ENCODE measurements at places on chromosomes 12 and 14.

DNA sequence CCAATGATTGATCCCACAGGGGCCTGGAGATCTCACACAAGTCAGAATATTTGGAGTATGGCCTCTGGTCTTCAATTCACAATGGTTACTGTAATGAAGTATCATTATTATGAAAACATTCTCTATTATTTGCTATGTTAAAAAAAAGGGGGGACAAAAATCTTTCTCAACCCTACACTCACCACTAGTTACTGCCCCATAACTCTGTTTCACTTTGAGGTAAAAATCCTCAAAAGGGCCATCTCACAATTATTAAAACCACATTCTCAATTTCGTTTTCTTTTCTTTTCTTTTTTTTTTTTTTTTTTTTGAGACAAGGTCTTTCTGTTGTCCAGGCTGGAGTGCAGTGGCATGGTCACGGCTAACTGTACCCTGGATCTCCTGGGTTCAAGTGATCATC lies 59.6 kb upstream of the KCNC2 start:
- DNase-seq = no peak

DNA sequence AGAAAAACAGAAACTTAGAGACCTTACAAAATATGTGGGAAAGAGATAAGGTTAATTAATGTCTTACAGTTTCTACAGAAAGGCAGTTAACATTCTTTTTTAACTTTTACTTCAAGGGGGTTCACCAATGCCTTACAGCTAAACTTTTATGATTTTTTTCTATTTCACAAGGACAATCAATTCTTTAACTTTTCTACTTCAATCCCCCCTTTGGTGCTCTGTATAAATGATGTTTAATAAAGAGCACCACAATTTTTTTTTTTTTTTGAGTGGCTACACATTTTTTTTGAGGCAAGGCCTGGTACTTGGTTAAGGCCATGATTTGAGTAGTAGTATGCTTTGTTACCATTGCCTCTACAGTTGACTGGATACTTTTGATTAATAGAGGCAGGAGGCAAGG lies 279.6 kb downstream of the PRKD1 start:
- DNase-seq = no peak

GRCh38 chr14:101005447-101005846 lies 101.9 kb upstream of the RTL1 start:
- DNase-seq = no peak

- no peak for DNase-seq
Measured at GRCh38 chr12:82968631-82969367, 282.1 kb downstream of the TMTC2 start.

- no peak for DNase-seq
Measured at GRCh38 chr12:132076711-132077110, 67.4 kb downstream of the DDX51 start.

GRCh38 chr14:93675651-93676050 lies 112.6 kb downstream of the PRIMA1 start:
- DNase-seq = no peak

DNA sequence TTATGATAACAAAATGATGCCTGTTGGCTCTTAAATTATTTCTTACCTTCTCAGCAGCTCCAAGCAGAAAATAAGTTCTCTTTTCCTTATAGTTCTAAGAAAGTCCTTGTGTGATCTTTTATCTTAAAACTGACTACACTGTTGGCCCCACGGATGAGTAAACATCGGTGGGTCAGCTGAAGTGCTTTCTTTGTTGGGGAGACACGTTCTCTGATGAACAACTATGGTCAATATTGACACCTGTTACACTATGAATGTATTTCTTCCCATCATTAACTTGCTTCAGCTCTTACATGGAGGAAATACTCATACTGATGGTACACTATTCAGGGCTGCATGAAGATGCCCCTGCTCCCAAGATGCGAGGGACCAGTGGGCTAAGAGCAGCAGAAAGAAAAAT lies 110.8 kb upstream of the EEA1 start:
- DNase-seq = no peak

DNA sequence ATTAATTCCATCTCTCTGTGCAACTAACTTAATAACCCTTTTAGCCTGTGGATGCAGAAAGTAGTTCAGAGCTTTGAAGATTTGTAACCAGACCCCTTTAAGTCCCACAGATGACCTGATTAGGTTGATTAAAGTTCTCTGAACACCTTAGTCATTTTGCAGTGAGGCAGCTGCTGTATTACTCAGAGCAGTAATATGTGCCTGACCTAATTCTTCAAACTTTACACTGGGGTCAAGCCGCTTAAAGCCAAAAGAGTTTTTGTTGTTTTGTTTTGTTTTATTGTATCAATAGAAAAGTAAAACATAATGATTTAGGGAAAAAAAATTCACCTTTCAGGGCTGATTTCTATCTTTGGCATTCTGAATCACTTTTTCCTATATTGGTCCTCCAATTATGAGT lies 78.6 kb upstream of the PLEKHG7 start:
- no peak for DNase-seq

DNA sequence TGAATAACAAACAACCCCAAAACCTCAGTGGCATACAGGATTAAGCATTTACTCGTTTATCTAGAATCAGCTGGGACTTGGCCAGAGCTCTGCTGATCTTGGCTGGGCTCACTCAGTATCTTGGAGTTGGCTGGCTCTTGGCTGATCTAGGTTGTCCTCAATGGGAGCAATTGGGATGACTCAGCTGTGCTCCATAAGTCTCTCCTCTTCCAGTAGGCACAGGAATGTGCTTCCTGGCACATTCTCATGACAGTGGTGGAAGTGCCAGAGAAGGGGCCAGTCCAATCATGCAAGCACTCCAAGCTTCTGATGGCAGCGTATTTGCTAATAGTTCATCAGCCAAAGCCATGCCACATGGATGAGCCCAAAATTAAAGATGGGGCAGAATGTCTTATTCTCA lies 41.7 kb upstream of the ANO4 start:
- DNase-seq = no peak

- no peak for DNase-seq
Measured at GRCh38 chr14:98501836-98502235, 770.2 kb downstream of the BCL11B start.

GRCh38 chr12:6378709-6379472 lies 3.5 kb upstream of the SCNN1A start:
- no peak for DNase-seq

- DNase-seq = no peak
Measured at GRCh38 chr14:103284574-103285467, 49.2 kb upstream of the EIF5 start.

GRCh38 chr12:75207338-75208083 lies 2.1 kb downstream of the KCNC2 start:
- DNase-seq = no peak

GRCh38 chr14:60771117-60771516 lies 36.6 kb downstream of the MNAT1 start:
- no peak for DNase-seq

GRCh38 chr12:70213707-70214106 lies 29.5 kb upstream of the CNOT2 start:
- DNase-seq = no peak

- DNase-seq = no peak
Measured at GRCh38 chr12:100646896-100647295, 73.4 kb downstream of the GAS2L3 start.

DNA sequence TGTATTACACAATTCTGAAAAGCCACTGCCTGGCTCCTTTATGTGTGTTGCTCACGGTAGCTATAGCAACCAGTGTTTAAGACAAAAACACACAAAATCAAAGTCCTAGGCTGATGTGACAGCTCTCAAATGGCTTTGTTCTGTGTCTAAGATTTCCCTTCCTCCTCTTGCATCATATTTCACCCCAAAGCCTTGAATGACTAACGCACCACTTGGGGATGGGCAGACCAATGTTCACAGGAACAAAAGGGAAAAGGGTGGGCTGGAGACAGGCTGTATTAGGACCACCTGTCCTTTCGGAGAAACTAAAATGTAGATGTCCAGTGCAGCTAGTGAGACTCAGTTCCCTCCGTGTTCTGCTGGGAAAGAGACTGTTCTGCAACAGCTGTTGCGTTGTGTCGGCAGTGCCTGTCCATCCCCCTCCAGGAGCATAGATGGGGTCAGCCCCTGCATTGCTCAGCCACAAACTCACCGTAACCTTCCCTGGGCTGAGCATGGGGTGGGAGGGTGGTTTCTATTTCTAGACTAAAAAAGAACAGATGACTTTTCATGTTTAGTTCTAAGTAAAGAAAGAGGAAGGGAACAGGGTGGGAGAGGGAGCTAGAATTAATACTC lies 26.8 kb upstream of the DAAM1 start:
- DNase-seq = no peak

DNA sequence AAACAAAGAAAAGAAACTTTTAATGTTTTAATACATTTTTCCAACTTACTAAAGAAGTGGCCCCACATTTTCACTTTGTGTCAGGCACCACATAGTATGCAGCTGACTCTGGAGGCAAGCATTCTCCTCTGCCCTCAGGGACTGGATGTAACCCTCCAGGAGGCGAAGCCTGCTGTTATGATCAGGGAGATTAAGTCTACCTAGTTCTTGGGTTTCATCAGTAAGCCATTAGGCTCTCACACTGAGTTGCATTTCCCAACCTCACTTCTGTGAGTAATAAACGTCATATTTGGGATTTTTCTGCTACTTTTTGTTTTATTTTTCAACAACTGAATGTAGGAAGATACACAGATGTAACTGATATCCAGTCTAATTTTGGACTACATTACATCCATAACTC lies 101.2 kb upstream of the LRFN5 start:
- no peak for DNase-seq

- no peak for DNase-seq
Measured at GRCh38 chr12:93167331-93167730, 210.4 kb upstream of the NUDT4 start.

GRCh38 chr12:58541300-58541690 lies 379.0 kb downstream of the LRIG3 start:
- DNase-seq = no peak

- DNase-seq = no peak
Measured at GRCh38 chr12:51025338-51025835, 797 bp downstream of the SLC11A2 start.

DNA sequence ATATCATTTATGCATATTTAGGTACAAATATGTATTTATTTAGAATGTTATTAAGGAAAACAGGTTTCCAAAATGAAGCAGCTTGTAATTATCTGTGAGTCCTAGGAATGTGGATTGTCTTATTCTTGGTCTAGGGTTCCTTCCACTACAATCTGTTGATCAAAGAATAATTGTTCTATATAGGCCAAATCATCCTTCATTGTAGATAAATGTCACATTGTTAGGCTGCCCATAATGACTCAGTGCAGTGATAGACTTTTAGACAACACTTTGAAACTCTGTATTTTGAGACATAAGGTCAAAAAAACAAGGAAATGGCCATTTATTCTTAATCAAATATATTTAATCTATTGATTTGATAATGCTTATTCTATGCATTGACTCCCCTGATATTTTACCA lies 283.0 kb downstream of the ACSS3 start:
- DNase-seq = no peak

DNA sequence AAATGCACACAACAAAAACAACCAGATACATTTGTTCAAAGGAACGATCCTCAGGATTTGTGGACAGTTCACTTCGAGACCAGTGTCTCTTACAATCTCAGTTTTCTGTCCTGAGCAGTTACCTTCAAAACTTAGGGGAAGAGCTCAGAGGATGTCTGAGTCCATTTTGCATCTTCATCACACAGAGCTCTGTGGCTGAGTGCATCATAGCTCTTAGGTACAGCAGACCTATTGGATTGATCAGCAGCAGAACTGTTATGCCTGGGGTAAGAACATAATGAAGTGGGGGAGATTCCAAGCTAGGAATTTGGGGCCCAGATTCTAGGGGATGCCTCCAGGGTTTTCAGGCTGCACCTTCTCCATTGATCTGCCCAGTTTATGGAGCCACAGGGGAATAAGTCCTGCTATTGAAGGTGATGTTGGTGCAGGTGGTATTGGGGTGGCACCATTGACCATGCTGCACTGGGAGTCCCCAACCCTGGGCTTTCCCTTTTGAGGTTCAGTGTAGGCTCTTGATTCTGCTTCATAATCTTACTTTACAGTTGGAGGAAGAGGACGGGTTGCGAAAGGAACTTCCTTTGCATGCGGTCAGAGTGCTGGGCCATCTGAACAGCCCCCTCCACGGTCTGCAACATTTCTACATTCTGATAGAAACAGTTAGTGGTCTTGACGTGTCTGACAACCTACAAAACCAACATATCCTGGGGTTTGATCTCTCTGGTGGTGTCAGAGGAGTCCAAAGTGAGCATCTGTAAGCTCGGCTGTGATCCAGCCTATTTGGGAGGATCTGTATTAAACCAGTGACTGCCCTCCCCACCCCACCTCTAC lies 112.8 kb downstream of the CHST11 start:
- DNase-seq = no peak

DNA sequence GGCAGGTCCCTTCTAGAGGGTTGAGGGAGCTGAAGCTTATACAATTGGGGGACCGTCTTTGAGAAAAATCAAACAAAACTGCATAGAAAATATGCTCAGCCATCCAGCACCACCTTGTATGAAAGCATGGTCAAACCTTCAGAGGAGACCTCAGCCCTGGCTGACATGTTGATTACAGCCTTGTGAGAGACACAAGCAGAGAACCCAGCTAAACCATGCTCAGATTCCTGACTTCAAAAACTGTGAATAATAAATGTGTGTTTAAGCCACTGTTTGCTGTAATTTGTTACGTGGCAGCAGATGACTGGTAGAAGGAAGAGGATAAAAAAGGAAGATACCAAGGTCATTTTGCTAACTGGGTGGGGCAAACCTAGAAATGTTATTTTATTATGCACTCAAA lies 115.7 kb downstream of the NUAK1 start:
- no peak for DNase-seq

DNA sequence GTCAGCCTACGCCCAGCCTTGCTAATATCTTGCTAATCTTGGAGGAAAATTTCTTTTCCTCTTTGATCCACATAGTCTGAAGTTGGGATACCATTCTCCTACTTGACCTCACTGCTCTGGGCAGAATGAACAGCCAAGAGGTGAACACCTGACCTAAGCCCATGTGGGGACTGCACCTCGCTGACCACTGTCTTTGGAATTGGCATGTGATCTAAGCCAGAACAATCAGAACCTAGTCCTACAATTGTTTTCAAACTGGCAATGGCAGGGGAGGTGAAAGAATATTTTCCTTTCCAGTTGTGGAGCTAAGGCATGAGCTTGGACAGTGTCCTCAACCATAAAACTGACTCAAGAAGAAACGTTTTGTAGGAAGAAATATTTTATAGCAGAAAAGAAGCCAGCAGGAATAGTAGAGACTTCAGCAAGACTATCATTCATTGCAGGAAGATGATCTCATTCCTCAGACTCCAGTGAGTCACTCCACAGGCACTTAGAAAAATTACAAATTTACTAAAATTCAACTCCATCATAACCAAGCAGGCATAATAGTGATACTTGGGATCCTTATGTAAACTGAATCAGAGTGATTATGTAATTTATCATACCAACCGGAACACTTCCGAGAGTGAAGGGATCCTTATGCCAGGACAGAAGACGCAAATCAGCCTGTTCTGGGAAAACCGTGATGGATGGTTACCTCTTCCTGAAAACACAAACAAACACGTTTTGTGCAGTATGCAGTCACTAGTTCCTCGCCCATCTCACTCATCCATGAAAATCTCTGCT lies 14.7 kb downstream of the PTPRO start:
- DNase-seq = no peak
